GM06990 (cell line): ENCODE measurements at places on chromosomes 7 and 10.

GRCh38 chr10:104339469-104340110 lies 1.3 kb upstream of the ITPRIP start:
- DNase-seq: no peak

- no peak for DNase-seq
Observed at GRCh38 chr7:4998910-4999309, 39.9 kb upstream of the MMD2 start.

DNA sequence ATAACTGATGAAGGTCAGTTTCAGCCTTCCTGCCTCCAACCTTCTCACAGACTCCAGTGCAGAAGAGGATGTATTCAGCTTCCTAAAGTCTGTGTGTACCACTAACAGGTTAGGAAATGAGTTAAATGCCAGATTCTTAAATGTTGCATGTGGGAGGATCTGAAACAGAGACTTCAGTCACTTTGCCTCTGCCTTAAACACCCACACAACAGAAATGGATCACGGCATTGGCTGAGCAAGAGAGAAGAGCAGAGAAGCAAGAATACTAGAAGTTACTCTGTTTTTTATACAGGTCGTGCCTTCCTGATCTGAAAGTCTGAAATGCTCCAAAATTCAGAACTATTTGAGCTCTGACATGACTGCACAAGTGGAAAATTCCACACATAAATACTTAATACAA lies 98.9 kb upstream of the ARHGAP21 start:
- DNase-seq: peak; percentile 20

DNA sequence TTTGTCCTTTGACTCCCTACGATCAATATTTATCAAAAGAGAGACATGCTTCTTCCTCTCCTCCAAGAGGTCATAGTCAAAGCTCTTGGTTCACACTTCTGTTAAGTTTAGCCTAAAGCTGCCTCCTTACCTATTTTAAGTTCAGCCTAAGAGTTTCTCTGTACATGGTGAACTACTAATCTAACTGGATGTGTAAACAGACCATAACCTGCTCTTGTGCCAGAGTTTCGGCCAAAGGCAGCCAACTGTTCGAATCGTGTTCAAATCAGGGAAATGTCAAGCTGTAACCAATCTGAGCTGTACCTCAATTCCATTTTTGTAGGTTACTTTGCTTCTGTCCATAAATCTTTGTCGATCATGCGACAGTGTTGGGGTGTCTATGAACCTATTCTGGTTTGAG lies 414.8 kb downstream of the PHTF2 start:
- no peak for DNase-seq

DNA sequence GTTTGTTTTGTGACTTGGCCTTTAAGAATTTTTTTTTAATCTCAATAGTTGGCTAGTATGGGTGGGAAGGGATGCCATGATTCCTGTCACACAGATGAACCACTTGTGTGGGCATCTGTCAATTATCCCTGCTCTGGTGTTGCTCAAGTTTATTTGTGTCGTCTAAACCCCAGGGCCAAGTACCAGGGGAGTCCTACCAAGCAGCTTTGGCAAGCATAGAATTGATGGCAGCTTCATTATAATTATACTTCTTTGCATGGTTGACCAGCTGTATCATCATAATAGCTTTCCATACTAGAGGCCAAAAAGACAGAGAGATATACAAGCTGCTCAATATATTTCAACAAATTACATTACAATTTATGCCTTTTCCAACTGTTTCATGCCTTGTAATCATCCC lies 30.4 kb downstream of the SUGCT start:
- no peak for DNase-seq

DNA sequence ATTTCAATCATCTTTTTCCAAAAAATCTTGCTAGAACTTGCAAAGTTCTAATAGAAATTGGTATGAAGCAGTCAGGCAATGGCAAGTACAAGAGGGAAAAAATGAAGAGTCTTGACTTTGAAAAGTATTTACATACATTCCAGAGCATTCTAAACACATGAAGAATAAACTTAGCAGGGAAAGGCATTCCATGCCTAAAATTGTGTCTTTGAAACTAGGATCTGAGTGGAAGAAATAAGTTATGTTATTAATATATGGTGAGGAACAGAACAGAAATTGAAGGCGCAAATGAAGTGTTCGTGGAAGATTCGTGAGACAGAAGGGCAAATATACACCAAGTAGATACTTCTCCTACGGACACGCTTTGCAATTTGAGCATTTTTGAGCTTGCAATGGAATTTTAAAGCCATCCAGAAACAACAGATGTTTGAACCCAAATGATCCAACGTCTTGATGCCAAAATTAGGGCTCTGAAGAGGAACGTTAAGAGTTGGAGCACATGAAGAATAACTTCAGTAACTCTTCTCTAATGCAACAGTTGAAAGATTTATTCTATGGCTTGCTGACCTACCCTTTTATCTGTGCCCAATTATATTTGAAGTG lies 40.6 kb upstream of the SEPTIN7 start:
- no peak for DNase-seq

DNA sequence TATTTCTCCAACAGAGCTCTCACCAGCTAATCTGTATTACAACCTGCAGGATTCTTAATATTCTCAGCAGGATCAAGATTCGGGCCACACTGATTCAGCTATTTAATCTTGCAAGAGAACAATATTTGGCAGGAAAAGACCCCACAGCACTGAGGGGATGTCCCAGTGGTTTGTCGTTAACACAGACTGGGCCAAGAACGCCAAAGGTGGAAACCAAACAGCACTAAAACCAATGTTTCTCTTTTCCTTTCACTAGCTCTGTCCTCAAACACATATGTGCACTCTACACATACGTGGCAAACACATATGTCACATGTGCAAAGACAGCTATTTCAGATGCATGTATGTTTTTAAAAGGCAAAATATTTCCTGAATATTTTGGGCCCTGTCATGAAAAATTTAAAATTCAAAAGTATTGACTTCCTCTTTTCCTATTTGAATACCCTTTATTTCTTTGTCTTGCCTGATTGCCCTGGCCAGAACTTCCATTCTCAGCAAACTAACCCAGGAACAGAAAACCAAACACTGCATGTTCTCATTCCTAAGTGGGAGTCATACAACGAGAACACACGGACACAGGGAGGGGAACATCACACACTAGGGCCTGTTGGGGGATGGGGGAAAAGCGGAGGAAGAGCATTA lies 51.7 kb upstream of the NEBL start:
- DNase-seq: no peak

GRCh38 chr10:27138277-27138676 lies 15.9 kb downstream of the YME1L1 start:
- DNase-seq: no peak

DNA sequence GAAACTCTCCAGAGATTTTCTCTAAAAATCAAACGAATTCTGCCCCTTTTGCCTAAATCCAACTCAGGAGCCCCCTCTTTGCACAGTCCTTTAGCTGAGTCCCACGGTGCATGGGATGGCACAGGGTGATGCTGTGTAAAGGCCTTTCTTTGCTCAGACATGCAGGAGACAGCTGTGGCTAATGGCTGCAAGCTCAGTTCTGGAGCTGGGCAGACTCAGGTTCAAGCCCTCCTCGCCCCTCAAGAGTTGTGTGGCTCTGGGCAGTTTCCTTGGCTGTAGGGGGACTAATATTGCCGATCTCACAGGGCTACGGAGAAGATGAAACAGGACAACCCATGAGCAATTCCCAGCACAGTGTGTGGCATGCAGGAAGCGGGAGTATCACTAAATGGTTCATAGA lies 42.6 kb downstream of the CLEC2L start:
- DNase-seq: no peak

DNA sequence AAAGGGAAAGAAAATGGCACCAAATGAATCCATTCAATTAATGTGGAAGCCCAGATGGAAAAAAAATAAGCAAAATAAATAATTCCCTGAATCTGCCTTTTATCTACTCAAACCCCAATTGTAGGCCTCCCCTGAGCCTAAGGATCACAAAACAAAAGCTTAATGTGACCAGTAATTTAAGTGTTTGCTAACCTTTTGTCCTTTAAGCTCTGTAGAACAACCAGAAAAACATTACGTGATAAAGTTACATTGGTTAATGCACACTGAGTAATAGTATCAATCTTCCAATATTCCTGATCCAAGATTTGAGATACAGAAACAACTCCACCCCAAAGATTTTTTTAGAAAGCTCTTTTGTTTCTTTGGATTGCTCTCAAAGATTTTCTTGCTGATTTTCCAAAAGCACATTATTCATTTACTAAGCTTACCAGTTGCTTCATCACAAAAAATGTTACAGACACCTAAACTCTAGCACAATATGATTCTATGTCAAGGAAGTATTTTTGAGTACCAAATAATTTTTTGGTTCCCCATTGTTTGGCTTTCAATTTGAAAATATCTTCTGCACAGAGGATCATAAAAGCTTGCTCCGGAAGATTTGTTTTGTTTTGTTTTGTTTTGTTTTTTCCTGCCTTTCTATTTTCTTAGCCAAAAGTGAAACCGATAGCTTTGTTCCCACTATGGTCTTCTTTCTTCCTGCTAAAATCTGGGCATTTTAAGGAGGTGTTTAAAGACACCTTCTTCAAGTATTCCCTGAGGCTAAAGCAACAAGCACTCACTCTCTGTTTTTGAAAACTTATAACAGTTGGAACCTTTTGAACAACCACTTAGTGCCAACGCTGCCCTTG lies 54.2 kb downstream of the TRIL start:
- no peak for DNase-seq

GRCh38 chr10:51077507-51077906 lies 3.2 kb downstream of the PRKG1 start:
- no peak for DNase-seq

GRCh38 chr10:102001435-102002068 lies 54.4 kb downstream of the ARMH3 start:
- peak; percentile 58 for DNase-seq

DNA sequence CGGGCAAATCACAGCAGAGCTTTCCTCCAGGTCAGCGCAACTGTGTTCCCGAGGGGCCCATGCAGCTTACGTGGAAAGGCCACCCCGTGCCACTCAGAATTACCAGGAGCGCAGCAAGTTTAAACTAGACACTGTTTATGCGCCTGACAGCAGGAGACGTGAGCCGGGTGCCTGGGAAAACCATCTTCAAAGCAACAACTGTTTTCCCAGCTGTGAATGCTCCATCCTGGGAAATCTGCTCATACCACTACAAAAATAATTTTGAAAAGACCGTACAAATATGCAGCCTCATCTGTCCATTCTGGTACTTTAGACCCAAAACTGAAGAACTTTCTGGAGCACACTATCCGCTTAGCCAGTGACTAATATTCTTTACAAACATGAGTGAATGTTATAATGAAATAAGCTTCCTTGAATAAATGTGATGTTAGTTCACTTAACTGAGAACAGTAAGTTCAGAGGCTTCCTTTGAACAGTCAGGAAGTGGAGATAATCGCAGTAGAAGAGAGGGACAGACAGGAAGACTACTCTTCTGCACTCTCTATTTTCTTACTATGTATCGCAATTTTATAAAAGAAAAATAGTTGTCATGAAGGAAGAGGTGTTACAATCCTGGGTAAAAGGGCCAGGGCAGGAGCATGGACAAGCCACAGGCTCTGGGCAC lies 16.7 kb downstream of the GPER1 start:
- DNase-seq: no peak

DNA sequence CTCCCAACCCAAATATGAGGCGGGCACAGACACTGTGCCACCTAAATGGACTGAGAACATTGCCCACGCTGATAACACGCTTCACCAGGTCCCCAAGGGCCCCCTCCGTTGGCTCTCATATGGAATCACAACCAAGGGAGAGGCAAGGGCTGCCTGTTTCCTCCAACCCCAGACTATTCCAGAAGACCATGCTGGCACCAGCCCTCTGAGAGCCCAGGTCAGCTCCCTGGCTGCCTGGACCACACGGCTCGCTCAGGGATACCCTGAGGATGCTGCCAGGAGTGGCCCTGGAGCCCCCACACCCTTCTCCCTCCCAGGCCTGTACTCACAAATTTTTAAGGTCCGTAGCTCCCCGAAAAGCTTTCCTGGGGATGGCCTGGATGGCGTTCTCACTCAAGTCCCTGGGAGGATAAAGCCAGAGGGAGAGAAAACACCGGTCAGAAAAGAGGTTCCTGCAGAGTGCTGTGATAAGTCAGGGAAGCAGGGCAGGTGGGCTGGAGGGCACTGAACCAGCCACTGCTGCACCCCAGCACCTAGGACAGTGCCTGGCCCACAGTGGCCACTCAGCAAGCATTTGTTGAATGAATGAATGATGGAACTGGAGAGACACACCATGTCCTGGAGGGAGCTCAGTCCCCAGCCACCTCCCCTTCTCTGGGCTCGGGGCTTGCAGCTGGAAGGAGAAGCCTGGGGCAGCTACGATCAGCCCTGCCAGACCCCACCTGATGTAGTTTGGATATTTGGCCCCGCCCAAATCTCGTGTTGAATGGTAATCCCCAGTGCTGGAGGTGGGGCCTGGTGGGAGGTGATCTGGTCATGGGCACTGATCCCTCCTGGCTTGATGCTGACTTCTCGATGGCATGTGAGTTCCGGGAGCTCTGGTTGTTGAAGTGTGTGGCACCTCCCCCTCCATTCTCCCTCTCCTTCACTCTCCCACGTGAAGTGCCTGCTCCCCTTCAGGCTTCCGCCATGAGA lies 119.8 kb downstream of the SLIT1 start:
- no peak for DNase-seq

- DNase-seq: no peak
Observed at GRCh38 chr10:43307306-43307705, 40.4 kb upstream of the RASGEF1A start.

DNA sequence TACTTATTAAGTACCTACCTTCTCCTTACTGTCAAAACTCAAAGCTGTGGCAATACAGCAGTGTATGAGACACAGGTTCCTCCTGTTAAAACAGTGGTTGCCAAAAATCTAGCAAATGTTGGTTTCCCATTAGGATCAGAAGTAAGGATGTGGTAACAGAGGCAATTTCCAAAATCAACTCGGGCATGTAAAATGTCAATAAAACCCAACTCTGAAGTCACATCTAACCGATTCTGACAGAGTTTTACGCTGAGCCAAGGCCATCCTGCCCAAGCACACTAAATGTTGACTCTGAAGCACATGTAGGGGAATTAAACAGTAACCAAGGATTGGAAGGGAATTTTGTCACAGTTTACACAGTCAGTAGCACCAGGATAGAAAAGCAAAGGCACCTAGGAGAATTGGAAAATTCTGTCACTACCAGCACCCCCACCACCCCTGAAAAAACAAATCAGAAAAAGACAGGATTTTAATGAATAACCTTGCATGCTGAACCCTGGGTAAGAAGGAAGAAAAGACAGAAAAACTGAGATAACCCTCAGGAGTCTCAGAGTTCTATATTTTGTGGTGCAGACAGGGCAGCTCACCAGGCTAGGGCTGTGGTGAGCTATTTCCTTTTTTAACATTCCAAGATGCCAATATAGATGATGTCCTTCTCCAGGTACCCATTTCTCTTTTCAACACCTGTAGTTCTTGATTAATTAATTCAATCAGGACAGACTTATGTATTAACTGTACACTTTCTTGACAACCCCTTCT lies 119.5 kb downstream of the DOCK4 start:
- DNase-seq: no peak

GRCh38 chr10:1240341-1240775 lies 184.2 kb downstream of the WDR37 start:
- no peak for DNase-seq

- no peak for DNase-seq
Observed at GRCh38 chr10:3779158-3779741, 5.8 kb downstream of the KLF6 start.
